ENCODE measurements at places on chromosomes 6 and 20. TPM values are rescaled to one million over a fixed set of nuclear protein-coding genes. Genes with fewer than 3 reads are reported as not detected.

GRCh38 chr6:125294036-125294435 is 7.7 kb downstream of the HDDC2 start:
- no peak for DNase-seq

- no peak for DNase-seq
These were observed 1205.5 kb upstream of the CITED2 start for GRCh38 chr6:140579918-140580317.

DNA sequence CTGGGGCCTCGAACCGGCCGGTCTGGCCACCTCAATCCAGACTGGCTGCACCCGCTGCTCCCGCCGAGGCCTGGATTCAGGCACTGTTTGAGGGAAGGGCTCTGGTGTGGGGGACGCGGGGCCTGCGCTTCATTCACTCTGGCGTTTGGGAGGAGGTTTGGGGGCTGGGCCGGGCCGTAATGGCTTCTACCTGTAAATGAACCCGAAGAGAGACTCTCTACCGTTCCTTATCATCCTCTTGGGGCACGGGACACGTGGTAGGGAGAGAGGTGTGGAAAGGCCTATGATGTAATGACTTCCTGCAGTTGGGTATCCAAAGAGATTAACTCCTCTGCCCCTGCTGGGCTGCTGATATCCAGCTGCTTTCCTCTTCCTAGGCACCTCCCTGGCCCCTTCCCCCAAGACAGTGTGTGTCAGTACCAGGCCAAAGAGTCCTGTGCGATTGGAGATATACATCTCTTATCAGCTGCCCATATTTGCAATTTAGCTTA is 1.8 kb downstream of the FOXO3 start:
- no peak for DNase-seq

Gene ZNF334
- polyA plus RNA-seq = 2.6 TPM

- no peak for DNase-seq
These were observed 28.6 kb downstream of the AKAP7 start for GRCh38 chr6:131163886-131164285.

DNA sequence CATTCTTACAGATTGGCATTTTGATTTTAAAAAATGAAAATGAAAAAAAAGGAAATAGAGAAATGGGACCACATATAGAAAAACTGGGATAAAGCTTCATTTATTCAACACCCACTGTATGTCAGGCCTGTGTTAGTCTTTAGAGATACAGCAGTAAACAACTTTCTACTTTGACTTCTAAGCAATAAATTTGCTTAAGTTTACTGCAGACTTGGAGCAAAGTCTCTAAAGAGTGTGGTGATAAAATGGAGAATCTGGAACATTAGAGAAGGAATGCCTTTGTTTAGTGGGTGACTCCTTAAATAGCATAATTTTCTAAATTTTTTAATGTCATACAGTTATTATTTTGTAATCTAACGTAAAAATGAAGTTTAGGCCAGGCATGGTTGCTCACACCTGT is 80.7 kb upstream of the CNKSR3 start:
- DNase-seq = no peak

DNA sequence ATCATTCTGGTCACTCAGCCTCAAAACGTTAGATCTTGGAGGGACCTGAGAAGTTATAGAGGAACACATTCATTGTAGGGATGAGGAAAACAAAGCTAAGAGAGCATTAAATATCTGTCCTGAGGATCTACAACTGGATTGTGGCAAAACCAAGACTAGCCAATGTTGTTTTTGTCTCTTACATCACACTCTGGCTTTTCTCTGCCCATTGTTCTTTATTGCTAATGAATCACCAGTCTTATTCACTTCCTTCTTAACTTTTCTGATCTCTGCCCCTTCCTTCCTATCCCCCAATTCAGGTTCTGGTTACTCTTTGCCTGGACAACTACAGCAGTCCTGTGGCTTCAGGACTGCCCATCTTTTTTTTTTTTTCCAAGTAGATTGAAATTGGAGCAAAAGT is 57.0 kb upstream of the PREP start:
- DNase-seq = no peak

- no peak for DNase-seq
These were observed 177.1 kb downstream of the MRPL14 start for GRCh38 chr6:43950051-43950605.

DNA sequence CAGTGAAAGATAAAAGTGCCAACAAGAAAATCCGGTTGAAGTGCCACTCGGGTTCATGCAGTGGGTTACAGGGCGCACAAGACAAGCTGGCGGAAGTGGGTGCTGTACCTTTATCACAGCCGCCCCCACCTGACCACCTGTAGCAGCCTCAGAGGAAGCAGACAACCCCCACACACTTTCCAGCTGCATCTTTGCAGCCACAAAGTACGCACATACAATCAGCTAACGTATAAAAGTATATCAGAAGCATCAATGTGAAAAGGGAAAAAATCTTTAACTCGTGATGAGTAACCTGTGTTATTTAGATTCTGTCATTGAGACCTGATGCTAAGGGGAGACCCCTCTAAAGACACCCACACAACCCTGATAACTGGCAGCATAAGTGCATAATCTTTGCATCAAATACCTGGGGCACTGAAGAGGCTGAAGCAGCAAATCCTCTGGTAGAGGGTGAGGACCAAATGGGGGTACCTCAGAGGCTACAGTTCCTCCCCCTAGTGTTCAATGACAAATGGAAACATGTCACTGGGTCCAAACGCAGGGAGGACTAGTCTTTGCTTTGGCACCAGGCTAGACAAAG is 22.1 kb downstream of the BACH2 start:
- DNase-seq = no peak

Gene HRH3
- polyA plus RNA-seq = 0.10 TPM

Gene KHDC1L
- polyA plus RNA-seq = not detected

- DNase-seq = no peak
These were observed 23.3 kb downstream of the MYCT1 start for GRCh38 chr6:152720974-152721373.

GRCh38 chr20:56002908-56003800 is 2.2 kb downstream of the CBLN4 start:
- DNase-seq = no peak

GRCh38 chr20:36084897-36085613 is 69.5 kb upstream of the EPB41L1 start:
- no peak for DNase-seq

- no peak for DNase-seq
These were observed 61.4 kb upstream of the KIF25 start for GRCh38 chr6:167936051-167936450.

Gene RBM38
- 103 TPM for polyA plus RNA-seq

Gene CGAS
- polyA plus RNA-seq = 3.1 TPM

DNA sequence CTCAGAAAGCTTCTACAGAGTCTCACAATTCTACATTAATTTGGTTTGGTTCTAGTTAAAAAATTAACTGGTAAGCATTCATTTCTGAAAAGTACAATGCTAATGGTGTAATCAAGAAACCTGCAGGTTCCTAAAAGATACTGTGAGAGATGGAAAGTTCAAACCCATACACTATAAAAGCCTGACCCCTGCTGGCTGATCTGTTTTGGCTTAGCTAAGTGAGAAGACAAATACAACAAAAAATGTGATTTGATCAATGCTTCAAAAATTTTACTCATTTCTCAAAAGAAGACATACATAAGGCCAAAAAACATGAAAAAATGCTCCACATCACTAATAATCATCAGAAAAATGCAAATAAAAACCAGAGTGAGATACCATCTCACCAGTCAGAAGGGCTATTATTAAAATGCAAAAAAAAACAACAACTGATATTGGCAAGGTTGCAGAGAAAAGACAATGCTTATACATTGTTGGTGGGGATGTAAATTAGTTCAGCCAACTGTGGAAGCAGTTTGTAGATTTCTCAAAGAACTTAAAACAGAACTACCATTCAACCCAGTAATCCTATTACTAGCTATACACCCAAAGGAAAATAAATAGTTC is 102.8 kb downstream of the MOXD1 start:
- DNase-seq = peak; percentile 17

DNA sequence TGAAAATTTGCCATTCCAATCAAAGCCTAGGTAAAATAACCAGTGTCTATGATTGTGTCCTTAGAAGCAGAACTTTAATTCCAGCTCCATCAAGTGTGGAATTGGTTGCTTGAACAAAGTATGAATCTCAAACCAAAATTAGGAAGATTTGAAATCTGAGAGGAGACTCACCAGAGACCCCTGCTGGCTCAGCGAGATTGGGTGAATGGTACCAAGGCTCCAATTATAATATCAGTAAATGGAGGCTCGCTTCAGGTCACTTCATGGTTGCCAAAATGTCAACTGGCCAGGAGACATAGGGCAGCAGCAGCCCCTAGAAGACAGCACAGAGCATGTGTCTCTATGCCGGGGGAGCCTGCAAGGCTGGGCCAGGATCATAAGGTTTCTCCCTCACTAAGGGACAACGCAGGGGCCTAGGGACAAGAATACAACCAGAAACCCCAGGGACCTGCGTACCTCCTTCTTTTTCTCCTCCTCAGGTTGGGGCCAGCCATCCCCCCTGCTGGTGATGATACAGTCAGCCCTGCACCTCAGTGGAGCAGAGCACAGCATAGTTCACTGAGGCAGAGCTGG is 14.0 kb downstream of the RBL1 start:
- DNase-seq = no peak
